Activated CD4-positive, CD25-positive, alpha-beta regulatory T cell treated with anti-CD3 and anti-CD28 coated beads, Interleukin-2, amount 50 U/mL, for 72 hours (primary cell): ENCODE measurements at places on chromosomes 6 and 20.

- no peak for DNase-seq
These were observed 447.3 kb downstream of the MAFB start for GRCh38 chr20:40241596-40242343.

GRCh38 chr6:1554476-1555310 lies 55.0 kb upstream of the FOXC1 start:
- peak; percentile 74 for DNase-seq

DNA sequence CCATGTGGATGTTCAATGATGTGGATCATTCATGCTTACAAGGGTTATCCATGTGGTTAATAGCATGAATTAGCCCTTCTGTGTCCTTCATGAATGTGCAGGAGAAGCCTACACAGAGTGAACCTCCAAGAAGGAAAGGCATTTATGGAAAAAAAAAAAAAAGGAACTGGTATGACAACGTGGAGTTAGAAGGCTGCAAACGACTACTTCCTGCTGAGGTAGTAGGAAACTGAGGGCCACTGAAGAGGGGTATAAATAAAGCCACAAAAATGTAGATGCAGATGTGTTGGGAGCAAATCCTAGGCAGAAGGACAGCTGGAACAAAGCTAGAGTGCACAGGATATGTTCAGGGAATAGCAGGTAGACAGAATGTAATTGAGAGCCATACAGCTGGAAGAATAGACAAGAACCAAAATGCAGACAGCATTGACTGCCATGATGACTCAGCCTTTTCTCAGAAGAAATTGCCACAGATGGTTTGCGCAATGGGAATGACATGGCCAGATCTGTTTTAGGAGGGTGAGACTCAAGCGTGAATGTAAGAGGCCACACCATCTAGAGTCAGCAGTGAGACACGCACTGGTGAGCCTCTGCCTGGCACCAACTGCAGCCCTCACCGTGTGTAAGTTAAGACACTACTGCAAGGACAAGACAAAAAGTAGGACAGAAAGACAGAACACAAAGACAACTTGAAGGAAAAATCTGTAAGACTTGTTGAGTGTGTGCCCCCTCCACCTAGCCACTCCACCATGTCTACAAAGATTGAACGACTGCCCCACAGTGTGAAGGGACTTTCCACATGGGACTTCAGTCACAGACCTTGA lies 79.8 kb downstream of the KIF13A start:
- no peak for DNase-seq

DNA sequence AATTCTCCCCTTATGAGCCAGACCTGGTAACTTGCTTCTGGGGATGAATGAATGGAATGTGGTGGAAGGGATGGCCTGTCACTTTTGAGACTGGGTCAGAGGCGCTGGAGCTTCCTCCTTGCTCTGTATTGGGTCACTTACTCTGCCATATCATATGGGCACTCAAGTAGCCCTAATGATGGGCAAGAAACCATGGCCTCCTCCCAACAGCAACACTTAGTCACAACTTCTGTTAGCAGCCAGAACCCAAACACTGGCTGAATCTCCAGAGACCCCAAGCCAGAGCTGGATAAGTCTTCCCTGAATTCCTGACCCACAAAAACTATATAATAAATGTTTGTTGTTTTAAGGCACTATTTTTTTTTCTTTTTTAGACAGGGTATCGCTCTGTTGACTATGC lies 5.5 kb downstream of the E2F1 start:
- no peak for DNase-seq

DNA sequence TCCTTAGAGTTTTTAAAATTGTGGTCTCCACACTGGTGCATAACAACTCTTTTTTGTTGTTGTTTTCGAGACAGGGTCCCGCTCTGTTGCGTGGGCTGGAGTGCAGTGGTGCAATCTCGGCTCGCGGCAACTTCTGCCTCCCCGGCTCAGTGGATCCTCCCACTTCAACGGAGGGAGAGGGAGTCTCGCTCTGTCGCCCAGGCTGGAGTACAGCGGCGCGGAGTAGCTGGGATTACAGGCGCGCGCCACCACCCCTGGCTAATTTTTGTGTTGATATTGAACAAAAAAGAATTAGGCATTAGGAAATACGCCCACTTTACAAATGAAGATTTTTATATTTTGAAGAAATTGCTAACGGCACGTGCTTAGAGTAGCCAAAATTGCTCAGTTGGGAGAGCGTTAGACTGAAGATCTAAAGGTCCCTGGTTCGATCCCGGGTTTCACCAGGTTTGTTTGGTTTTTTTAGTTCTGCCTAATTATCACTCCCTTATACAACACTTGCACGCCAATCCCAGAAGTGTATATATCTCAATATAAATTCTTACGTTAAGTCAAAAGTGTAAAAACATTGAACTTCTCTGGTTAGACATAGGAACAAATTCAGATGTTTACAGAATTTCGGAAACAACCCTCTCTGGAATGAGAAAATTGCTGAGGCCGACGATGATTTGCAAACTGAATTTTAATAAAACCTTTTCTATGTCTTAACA lies 159.6 kb downstream of the TRIM27 start:
- DNase-seq, result no peak

- no peak for DNase-seq
These were observed 96.3 kb upstream of the GCM1 start for GRCh38 chr6:53244958-53245357.

DNA sequence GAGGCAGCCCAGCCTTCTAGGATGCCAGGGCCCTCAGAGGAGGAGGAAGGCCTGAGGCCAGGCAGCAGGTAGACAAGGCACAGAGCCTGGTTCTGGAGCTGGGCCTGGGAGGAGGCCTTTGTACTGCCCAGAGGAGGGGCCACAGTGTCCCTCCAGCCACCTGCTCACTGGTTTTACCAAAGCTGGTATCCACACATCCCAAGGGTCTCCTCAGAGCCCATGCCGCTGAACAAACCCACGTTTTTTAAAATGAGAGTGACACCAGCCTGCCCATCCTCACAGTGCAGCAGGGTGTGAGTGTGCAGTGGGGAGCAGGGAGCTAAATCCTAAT lies 162.7 kb downstream of the LY86 start:
- no peak for DNase-seq

GRCh38 chr6:43361269-43361668 lies 8.2 kb downstream of the ZNF318 start:
- no peak for DNase-seq

DNA sequence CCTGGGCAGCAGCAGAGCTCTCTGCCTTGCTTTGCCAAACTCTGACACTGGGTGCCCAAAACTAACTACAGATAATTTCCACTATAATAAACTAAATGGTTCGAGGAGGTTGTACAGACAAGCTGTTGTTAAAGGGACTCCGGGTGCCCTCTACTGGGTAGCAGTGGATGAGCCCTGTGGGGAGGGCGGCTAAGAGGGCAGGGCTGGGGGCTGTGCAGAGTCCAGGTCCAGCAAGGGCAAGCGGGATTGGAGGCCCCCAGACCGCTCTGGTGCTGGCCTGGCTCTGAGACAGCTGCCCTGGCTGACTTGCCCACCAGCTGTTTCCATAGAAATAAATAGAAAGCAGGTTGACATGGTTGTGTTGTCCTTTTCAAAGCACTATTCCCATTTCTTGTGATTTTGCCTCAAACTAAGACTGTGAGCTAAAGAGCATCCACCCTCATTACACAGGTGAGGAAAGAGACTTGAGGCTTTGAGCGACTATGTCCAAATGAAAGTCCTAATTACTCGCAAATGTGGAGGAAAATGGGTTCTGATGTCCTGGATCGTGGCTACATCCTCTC lies 167.6 kb upstream of the CST7 start:
- DNase-seq, result peak; percentile 27

DNA sequence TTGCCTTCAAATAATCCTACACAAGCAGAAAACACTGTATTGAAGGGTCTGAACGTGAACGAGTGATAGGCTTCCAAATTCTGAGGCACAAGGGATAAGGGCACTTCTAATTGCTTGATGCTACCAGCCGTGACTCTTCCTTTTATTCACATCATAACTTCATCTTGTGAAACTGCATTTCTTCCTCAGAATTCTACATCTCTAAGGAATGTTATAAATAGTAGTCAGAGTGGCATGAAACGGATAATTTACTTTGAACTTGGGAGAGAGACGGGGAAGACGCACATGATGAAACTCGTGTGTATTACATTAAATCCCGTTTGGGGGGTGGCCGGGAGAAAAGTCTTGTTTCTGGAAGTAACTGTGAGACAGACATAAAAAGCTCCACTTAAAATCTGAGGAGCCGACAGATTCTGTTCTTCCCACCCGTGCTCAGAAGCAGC lies 754 bp downstream of the HDDC2 start:
- DNase-seq, result no peak

- DNase-seq, result no peak
These were observed 220.4 kb downstream of the KHDC1L start for GRCh38 chr6:73004861-73005260.

GRCh38 chr6:84779380-84779779 lies 15.0 kb upstream of the TBX18 start:
- DNase-seq, result no peak

DNA sequence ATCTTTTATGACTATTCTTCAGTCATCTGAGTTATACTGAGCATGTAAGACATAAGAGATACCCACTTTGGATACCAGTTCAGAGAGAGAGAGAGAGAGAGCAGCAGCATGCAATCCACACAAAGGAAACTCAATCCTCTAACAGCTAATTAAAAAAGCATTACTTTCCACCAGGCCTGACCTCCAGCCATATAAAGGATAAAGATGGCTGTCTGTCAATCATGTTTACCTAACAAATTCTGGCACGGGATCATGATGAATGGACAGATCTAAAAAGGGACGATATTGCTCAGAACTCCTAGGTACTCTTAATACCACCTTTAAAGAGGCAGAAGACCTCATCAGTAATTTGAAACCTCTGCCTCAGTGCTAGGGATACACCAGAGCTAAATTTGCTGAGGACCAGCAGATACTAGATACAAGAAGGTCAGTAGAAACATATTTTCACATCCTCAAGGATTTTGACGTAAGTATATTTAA lies 159.2 kb downstream of the RPS12 start:
- DNase-seq, result no peak

GRCh38 chr6:105901583-105901982 lies 184.6 kb upstream of the PRDM1 start:
- no peak for DNase-seq

- no peak for DNase-seq
These were observed 87.2 kb downstream of the PRDM1 start for GRCh38 chr6:106173124-106173879.

DNA sequence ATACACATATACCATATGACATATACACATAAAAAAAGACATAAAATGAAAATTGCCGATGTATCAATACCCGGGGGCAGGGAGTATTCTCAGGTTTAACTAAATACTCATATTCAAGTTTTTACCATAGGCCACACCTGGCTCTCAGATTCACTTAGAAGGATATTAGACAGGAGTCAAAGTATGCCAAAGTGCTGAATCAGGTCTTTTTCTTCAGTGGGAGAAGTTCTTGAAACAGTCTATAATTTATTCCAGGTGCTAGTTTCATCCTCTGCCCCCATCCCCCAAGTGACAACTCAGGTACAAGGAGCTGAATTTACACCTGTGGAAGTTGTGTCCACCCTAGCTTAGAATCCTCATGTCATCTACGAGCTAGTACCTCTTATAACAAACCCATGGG lies 8.5 kb upstream of the HLA-DRA start:
- DNase-seq, result no peak

GRCh38 chr6:45951321-45952167 lies 64.1 kb downstream of the CLIC5 start:
- no peak for DNase-seq

GRCh38 chr6:52423971-52424381 lies 3.8 kb downstream of the EFHC1 start:
- DNase-seq, result no peak
